ENCODE measurements at places on chromosomes 1 and 21.

DNA sequence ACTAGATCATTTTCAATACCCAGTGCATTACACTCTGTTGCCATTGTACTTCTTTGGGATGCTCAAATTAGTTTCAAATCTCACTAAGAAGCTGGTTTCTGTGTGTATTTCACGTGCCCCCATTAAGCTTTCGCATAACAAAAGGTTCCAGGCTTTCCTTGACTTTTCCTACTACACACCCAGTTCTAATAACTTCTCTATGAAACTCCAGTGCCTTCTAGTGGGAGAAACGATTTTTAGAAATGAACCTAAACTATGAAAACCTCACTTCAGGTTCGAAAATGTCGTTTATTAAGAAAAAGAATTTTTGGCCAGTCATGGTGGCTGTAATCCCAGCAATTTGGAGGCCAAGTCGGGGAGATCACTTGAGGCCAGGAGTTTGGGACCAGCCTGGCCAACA is 2.8 kb downstream of the CFHR4 start:
- DNase-seq: no peak

DNA sequence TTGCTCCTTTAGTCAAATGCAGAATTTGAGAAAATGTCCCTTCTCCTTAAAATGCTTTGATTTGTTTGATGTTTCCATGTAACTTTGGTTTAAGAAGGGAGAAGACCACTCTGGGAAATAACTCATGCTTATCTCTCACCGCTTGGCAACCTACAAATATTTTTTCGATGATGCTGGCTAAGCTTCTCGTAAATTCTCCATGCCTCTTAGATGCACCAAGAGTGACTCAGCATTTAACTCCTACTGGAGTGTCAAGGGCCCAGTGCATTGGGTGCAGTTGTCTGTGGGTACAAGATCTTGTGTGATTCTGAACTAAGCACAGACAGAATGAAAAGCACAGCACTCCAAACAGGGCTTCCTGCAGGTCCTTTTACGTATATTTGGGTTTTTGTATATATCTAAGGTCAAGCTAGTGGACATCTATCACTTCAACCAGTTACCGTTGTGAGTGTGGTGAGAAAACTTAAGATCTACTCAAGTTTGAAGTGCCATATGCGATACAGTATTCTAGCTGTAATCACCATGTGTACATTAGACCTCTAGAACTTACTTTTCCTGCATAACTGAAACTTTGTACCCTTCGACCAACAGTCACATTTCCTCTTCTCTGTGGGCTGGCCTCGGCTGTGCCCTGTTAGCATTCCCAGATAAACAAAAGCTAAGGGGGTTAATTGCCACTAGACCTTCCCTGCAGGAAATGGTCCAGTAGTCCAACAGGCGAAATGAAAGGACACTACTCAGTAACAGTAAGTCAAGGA is 55.8 kb downstream of the COL18A1 start:
- DNase-seq: no peak

- no peak for DNase-seq
Measured at GRCh38 chr1:181674617-181675016, 191.3 kb downstream of the CACNA1E start.

DNA sequence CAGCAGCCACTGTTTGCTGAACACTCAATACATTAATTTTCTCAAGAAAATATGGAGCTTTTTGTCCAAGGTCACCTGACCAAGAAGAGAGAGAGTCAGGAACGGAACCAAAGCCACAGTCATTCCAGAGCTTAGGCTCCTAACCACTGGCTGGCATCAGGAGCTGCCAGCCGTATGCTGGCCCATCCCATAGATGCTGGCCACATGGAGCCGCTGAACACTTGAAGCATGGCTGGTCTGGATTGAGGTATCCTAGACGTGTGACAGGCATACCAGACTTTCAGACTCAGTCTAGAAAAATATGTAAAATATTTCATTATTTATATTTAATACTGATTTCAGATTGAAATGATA is 458.7 kb downstream of the MATN1 start:
- DNase-seq: no peak

DNA sequence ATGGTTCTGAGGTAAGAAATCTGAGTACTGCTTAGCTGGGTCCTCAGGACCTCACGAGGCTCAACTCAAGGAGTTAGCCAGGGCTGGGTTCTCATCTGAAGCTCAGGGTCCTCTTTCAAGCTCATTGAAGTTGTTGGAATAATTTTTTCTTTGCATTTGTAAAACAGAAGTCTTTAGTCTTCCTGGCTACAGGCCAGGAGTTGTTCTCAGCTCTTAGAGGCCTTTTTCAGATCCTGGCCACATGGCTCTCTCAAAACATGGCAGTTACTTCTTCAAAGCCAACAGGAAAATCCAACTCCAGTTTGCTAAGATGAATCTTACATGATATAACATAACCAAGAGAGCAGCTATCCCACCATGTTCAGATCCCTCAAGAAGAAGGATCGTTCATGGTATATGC is 92.3 kb upstream of the CHODL start:
- DNase-seq: no peak

- no peak for DNase-seq
Measured at GRCh38 chr1:198087831-198088230, 69.0 kb upstream of the NEK7 start.

DNA sequence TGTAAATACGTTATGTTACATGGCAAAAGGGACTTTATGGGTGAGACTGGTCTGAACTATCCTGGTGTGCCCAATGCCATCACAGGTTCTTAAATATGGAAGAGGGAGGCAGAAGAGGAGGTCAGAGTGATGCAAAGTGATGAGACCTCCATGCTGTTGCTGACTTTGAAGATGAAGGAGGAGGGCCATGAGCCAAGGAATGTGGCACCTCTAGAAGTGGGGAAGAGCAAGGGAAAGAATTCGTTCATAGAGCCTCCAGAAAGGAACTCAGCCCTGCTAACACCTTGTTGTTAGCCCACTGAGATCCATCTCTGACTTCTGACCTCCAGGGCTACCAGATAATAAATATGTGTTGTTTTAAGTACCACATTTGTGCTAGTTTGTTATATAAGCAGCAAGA is 462.0 kb downstream of the RPS6KC1 start:
- DNase-seq: no peak

GRCh38 chr1:66303646-66304045 is 230.3 kb upstream of the SGIP1 start:
- DNase-seq: no peak

DNA sequence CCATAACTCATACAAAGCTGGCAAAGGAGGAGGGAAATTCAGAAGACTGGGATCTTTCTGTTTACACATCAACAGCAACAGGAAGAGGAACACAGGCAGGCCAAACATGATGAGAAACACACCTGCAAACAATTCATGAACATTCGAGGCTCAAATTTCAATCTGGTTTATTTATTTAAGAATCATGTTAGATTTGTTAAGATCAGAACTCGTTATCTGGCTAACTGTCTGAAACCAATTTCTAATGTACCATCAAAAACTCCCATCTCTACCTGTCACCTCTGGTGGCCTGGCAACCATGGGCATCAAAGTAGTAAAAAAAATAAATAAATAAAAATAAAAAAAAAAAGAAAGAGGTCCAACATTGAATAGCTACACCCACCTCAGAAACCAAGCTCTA is 9.8 kb downstream of the LBR start:
- DNase-seq: no peak

DNA sequence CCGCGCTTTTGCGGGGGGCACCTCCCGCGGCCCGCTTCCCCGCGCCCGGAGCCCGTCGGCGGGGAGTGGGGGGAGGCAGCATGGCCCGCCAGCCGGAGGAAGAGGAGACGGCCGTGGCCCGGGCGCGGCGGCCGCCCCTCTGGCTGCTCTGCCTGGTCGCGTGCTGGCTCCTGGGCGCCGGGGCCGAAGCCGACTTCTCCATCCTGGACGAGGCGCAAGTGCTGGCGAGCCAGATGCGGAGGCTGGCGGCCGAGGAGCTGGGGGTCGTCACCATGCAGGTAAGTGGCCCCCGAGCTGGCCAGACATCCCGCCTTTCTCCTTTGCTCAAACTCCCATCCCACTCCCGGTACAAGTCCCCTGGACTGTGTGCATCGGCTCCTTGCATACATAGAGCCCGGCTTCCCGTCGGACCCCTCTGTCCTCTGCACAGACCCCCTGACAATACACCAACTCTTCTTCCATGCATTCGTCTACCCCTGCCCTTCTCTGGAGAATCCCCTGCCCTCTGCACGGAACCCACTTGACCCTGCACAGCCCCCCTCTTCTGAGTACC is 812 bp downstream of the CACHD1 start:
- DNase-seq: no peak

DNA sequence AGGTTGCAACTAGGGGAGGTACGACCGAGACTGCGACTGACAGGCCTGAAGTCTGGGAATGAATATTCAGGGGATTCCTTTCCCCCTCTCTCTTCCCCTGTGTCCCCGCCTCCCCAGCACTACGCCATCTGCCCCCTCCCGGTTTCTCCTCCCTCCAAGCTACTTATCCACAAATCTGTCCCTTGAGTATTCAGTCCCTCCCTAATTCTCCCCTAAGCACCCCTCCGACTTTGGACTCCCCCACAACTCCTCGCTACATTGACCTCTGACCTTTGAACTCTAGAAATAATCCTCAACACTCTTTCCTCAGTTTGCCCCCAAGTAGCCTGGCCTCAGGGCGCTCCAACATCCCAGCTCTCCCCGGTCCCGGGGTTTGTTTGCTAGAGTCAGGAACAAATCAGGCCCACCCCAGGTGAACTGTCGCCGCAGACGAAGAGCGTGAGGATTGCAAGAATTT is 393 bp downstream of the LYSMD1 start:
- DNase-seq: no peak

DNA sequence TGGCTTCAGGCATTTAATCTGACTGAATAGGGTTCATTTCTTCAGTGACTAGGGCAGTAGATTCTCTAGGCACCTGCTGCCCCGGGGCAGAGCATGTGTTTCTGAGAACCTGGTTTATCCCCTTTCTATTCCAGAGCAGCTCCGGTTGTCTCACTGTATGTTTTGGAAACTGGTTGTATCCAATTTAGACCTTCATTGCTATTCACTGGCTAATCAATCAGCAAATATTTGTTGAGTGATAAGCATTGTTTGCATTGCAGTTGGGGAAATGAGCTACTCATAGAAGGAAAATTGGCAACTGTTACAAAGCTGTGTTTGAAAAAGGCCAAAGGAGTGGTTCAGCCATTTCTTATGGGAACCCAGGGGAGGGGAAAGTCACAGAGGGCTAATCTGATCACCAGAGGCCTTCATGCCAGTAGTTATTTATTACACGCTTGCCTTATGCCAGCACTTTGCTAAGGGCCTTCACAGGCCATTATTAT is 2.9 kb downstream of the QSOX1 start:
- DNase-seq: no peak

GRCh38 chr1:14362331-14362730 is 236.2 kb upstream of the KAZN start:
- no peak for DNase-seq

- no peak for DNase-seq
Measured at GRCh38 chr1:109438798-109439297, 12.6 kb upstream of the PSMA5 start.

DNA sequence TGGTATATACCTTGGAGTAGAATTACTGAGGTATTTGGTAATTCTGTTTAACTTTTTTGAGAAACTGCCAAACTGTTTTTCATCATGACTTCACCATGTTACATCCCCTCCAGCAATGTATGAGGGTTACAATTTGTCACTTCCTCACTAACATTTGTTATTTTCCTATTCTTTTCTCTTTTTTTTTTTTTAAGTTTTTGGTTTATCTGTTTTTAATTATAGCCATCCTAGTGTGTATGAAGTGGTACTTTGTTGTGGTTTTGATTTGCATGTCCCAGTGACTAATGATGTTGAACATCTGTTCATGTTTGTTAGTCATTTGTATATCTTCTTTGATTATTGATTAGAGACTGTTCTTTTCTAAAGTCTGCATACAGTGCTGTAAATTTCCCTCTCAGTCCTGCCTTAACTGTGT is 147.3 kb downstream of the HS2ST1 start:
- no peak for DNase-seq

DNA sequence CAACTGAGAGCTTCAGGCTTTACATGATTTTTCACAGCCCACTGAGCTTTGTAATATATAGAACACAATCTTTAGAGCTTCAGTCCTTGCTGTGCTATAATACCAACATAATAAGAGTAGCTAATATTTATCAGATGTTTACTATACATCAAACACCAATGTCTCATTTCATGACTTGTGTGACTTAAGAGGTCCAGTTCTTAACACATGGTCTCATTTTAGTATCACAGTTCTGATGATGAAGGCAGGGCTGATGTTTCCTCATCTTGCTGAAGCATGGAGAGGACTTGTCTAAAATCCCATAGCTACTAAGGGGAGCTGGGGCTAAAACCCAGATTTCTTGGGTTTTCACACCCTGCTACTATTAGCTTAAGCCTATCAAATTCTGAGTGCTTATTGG is 5.5 kb downstream of the MTR start:
- DNase-seq: no peak

Data from memory B cell (primary cell).